ENCODE measurements at places on chromosomes 5 and 9. TPM values are rescaled to one million over a fixed set of nuclear protein-coding genes. Genes with fewer than 3 reads are reported as not detected.

DNA sequence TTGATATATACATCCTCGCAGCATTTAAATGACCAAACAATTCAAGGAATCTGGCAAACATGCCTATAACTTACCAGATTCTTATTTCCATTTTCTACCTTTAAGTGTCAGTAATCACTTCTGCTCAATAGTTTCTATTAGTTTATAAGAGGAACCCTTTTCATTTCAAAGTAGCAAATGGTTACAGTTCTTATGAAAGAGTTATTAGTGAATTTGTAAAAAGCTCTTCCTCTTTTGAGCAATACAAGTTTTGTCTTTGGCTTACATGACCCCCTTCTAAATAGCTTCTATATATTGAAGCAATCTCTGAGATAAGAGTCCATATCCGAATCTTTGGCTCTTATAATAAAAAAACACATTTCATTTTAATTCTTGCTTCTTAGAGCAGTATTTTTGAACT, 42.0 kb downstream of the ELL2 start:
- DNase-seq: no peak

- no peak for DNase-seq
Measured at GRCh38 chr5:133709209-133709725, 96.9 kb upstream of the FSTL4 start.

GRCh38 chr5:59863777-59864176, 29.7 kb downstream of the PDE4D start:
- no peak for DNase-seq

Gene IL5
- polyA plus RNA-seq: 0.44 TPM

Gene HAVCR2
- polyA plus RNA-seq: 2.3 TPM
